ENCODE measurements at places on chromosomes 3 and 15.

- DNase-seq: no peak
Observed at GRCh38 chr15:68930268-68931022, at the start of gene SPESP1. Gene SPESP1, plus strand, starts transcription at chr15:68930525. Its CDS starts 129 bp downstream, at chr15:68930654.

DNA sequence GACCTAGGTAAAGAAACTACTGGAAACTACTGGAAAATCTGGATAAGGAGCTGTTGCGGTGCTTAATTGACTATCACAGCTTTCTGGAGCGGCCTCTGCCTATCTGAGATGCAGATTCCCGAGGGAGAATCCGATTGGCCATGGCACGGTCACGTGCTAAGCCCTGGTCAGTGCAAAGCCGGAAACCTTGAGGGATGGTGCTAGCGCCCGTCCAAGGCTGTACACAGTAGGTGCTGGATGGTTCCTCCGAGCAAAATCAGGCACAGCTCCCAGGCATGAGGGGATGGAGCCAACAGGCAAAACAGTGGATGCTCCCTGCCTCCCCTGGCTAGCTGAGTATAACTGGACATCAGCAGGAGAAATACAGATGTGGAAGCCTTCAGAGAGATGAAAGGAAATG lies 238.7 kb upstream of the HES1 start:
- DNase-seq: no peak

- no peak for DNase-seq
Observed at GRCh38 chr15:83312071-83312470, 27.6 kb upstream of the BNC1 start.

GRCh38 chr3:173399044-173399443 lies 1.5 kb downstream of the NLGN1 start:
- no peak for DNase-seq

DNA sequence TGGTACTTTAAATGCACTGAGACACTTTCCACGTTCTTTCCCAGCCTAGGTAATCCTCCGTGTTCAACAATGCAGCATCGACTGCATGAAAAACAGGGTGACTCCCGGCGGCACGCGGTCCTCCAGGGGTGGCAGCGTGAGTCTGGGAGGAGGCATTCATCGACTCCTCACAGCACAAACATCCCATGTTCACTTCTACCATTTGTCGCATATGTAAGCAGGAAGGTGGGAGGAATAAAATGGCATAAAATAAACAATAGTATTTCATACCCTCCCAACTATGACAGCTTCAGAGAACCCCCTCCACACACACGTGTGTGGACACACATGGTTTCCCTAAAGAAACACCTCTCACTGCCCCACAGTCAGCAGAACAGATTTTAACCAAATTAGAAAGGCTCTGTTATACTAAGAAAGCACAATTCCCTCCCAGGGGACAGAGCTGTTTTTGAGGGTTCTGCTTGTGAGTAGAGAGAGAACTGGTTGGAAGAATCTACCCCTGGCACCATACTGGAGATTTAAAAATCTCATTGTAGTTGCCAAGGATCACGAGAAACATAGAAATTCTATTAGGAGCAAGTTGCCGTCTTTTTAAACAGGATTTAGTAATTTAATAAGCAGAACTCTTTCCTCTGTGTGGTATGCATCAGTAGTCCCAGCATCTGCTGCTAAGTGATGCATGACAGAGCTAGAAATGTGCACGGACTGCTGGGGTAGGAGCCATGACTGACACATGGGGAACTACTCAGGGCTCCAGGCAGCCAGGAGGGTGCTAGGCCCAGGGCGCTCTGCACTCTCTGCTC lies 6.0 kb downstream of the FAM43A start:
- no peak for DNase-seq

DNA sequence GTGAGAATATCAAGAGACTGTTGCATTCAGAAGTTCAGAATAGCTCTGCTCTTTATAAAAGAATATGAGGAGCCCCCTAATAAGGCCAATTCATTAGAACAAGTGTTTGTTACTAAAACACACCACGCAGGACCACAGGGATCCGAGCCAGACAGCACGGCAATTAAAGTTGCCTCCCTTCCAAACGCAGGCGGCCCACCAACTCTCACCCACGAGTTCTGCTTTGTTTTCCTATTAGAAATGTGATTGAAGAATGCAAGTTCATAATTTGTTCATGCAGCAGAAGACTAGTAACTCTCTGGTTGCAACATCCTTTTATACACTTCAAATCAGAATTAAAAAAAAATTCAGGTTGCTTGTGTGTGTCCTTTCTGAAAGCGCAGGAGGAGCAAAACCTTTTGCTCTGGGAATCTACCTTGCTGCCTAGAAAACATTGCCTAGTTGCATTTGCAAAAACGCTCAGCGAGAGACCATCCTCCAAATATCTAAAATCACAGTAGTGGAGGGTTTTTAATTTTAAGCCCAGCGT lies 1044.1 kb upstream of the NR2F2 start:
- no peak for DNase-seq

- DNase-seq: no peak
Observed at GRCh38 chr3:8596321-8597218, 48.0 kb downstream of the SSUH2 start.

GRCh38 chr3:128080323-128081080 lies 28.3 kb downstream of the SEC61A1 start:
- DNase-seq: no peak

DNA sequence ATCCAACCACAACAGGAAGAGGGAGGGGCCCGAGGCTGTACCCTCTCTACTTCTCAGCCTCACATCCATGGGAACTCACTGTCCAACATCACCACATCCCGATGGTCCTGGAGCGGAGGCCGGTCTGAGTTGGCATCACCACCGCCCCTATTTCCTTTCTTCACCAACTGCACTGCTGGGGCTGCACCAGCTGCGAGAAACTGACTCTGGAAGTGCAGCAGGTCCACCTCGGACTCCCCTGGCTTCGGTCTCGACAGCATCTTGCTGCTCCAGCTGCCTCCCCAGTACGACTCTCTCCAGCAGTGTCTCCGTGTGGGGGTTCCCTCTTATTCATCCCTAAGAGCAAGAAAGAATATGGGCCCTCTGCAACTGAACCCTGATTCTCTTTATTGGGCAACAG lies 7.2 kb downstream of the RPAP1 start:
- no peak for DNase-seq

GRCh38 chr3:148605521-148605920 lies 92.2 kb upstream of the AGTR1 start:
- no peak for DNase-seq

DNA sequence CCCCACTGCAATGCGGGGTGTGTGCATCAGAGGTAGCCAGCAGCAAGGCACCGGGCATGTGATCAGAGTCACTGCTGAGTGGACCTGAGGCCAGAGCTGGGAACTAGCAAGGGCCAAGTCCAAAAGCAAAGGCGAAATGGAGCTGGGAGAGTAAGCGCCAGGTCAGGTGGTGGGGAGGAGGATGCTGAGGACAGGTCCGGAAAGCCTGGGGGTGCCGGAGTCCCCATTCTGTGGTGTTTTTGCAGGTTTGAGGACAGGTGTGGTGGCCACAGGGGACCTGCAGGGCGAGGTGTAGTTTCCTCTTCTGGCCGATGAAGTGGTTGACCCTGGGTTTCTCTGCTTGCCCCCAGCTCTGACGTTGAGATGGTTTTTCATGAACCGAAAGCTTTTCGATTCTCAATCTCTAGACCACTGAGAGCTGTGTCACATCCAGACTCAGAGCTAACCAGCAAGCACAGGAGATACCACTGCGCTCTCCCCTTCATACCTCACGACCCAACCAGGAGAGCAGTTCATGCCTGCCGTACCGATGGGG lies 35.0 kb upstream of the HES1 start:
- DNase-seq: no peak

- DNase-seq: no peak
Observed at GRCh38 chr3:96083610-96084009, 730.8 kb upstream of the EPHA6 start.

- no peak for DNase-seq
Observed at GRCh38 chr3:180467177-180467576, 134.8 kb upstream of the TTC14 start.

GRCh38 chr15:53982876-53983275 lies 4.6 kb downstream of the UNC13C start:
- no peak for DNase-seq

GRCh38 chr3:52298149-52299098 lies 10.8 kb downstream of the GLYCTK start:
- no peak for DNase-seq

DNA sequence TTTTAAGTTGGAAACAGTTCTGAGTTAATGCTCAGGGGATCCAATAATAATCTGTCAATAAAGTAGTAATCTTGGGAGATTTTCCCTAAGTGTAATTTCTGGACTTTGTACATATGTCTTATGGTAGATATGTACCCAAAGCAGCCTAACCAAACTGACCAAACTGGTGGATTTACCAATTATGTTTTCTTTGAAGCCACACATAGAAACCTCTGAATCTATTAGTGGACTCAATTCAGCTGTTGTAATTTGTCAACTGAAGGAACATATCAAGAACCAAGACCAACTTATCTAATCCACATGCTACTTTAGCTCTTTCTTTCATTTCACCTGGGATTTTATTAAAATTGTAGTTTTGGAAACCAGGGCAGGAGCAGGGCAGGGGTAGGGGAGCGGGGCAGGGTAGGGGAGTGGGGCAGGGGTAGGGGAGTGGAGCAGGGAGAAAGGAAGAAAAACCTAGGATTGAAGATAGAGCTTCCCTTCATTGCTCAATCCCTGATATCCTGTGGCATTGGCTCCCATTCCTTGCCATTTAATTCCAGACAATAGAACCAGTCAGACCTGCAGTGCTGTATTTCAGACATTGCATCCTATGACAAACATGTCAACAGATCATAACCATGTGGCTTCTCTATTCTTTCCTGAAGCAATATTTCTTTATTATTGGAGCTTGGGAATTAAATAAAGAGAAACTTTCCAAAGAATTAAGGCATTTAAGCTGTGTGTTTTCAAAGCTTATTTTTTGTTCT lies 101.8 kb downstream of the NFKBIZ start:
- DNase-seq: no peak

- no peak for DNase-seq
Observed at GRCh38 chr3:37770938-37771918, 90.5 kb upstream of the CTDSPL start.

DNA sequence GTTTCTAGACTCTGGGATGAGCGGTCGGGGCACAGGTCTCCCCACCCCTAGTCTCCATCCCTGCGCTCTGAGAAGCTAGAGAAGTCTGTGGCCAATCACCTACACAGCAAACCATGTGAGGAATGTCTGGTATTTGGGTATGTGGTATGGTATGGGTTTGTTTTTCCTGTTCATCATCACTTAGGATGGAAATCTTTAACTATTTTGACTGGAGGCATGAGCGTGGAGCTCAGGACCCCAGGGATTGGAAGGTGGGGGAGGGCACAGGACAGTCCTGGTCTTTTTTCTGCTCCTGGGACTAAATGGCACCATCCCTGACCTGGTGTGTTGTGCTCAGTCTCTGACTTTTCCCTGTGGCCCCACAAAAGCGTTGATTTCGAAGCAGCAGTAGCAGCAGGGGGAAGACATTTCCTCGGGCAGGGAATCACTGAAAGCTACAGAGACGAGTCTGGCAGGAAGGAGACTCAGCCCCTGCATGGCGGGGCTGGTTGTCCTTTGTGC lies 191.7 kb upstream of the TPM1 start:
- DNase-seq: no peak

- no peak for DNase-seq
Observed at GRCh38 chr3:149638228-149639092, 19.4 kb downstream of the WWTR1 start.

DNA sequence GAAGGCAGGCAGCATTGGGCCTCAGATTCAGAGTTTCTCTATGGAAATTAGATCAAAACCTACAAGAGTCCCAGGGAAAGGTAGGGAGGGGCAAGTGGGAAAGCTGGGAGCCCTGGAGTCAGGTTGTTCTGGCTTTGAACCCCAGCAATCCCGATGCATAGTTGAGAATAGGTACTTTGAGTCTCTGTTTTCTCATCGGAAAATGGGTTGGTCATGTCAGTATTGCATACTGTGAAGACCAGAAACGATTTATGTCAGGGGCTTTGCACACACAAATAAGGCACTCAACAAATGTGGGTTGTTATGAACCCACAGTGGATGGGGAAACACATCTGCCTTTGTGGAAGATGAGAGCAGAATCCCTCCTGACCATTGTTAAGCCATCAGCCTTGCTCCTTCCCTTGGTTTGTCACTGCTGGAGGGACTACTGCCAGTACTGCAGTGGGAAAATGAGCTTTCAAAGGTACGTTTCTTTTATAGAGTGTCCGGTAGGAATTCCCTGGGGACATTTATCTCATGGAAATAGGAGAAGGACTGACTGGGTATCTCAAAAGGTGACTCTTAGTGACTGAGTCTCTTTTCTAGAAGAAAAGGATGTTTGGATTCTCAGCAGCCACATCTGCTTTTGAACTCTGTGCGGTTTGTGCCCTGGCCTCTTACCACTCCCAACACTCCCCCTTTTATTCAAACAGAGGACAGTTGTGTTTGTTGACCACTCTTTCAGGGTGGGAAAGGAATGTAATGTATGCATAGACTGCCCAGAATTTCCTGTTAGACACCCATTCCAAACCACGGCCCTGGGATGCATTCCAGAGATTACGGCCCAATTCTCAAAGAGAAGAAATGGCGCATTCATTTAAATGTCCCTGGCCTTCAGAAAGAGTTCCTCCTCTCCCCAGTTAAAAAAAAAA lies 54.6 kb upstream of the VILL start:
- DNase-seq: no peak

DNA sequence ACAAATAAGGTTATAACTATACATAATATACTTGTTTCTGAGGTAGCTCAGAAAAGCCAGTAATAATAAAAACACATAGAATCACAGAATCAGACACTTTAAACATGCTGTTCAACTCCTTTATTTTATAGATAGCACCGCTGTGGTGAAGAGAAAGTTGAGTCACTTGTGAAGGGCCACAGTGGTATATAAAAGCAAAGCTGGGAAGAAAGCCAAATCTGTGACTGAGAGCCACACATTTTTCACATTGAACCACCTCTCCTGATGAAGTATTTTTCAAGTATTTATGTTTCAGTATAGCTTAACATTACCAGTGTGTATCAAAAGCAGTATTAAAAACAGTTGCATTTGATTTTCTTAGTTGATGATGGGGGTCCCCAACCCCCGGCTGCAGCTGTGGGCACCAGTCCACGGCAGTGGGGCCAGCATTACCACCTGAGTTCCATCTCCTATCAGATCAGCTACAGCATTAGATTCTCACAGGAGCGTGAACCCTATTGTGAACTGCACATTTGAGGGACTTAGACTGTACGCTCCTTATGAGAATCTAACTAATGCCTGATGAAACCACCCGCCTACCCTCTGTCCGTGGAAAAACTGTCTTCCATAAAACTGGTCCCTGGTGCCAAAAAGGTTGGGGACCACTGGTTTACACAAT lies 46.2 kb downstream of the TBL1XR1 start:
- no peak for DNase-seq

- no peak for DNase-seq
Observed at GRCh38 chr15:39154227-39154638, 426.6 kb upstream of the THBS1 start.

- no peak for DNase-seq
Observed at GRCh38 chr3:94462931-94463330, 400.1 kb downstream of the NSUN3 start.

DNA sequence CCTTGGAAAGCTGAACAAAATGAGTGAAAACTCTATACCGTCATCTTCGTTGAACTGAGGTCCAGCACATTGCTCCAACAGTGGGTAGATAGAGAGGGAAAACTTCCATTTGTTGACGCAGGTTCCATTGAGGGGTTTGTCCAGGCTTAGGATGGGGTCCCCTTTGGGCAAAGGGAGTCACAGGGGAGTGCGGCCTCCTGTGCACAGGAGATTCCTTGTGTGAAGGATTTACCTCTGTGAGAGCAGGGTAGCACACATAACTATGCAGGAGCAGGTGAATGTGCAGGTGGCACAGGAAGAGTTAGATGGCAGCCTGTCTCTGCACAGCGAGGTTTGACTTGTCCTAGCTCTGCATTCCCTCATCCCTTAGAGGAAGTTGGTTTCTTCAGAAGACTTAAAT lies 139.3 kb downstream of the SNRPN start:
- no peak for DNase-seq
